ENCODE measurements at places on chromosomes 11 and 22.
A peak's percentile ranks its signal among the peaks of the same experiment; 100 is the strongest.

- no peak for DNase-seq
Measured at GRCh38 chr11:58807343-58807742, 37.2 kb downstream of the GLYATL2 start.

- DNase-seq = no peak
Measured at GRCh38 chr11:9868641-9869040, 204.8 kb downstream of the SWAP70 start.

DNA sequence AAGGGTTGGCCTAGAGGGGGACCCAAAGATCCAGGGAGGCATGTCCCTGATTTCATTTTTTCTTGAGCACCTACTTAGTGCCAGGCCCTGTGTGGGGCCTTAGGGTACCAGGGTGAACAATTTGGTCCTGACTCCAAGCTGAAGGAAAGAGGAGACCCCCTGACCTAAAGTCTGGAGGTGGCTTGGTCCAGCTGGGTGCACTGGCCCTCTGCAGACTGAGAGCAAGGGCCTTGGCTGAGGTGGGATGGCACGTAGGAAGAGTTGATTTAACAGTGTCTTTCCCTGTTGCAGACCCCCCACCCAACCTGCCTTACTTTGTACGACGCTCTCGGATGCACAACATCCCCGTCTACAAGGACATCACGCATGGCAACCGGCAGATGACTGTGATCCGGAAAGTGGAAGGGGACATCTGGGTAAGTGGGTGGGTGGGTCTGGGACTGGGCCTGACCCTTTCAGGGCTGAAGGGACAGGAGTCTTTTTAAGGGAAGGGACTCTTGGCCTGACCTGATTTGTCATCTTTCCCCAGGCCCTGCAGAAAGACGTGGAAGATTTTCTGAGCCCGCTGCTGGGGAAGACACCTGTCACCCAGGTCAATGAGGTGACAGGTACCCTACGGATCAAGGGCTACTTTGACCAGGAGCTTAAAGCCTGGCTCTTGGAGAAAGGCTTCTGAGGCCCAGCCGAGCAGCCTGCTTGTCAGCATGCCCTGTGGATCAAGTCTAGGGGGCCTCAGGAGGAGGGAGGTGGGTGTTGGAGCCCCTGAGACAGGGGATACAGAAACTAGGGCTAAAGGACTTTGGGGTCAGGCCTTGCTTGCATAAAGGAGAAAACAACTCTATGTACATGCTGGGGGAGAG is 3.3 kb downstream of the MRPL49 start:
- no peak for DNase-seq

DNA sequence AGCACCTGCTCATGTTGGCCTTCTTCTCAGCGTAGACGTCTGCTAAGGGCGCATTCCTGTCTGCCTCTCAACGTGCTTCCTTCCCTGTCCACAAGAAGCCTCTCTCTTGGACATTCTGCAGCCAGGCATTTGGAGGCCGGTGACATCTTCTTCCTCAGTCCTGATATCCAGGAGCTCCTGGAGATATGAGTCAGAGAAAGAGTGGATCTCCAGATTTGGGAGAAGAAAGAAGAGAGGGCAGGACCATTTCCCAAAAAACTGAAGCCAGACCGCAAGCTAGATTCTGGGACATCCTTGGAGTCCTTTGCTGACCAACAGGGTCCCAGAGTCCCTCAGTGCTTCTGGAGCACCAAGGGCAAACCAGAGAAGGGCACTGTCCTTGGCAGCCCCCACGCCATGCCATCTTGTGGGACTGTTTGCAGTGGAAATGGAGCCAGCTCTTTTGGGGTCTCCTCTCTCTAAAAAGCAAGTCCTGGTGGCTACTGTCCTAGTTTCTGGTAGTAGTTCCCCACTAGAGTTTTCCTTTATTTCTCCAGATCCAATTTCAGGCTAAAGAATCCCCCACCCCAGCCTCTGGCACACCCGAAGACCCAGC is 36.1 kb upstream of the SYT13 start:
- DNase-seq = no peak

GRCh38 chr11:39432929-39433328 is 2026.5 kb downstream of the LRRC4C start:
- no peak for DNase-seq

DNA sequence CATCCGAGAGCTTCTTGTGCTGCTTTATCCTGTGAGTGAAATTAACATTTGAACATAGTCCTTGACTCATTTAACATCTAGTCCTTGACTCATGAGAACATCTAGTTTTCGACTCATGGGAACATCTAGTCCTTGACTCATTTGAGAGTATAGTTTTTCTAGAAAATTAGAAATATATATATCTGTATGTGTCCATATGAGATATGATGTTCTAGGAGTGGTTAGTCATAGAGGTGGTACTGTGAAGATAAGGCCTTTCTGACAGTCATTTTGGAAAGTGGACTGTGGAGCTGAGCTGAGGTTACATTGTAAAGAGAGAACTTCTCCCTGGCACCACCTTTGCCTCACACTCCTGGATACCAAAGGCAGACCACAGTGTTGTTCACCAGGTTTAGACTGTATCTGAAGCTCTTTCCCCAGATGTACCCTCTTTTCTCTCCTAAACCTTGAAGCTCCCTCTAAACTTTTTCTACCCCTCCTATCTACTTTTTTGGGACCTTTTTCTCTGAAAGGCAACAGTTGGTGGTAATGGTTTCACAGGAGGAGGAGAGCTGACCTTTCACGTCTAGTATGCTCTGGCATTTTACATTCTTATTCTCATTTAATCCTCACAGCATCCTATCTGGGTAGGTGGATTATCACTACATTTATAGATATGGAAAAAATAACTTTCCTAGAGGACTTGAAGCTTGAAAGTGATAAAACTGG is 67.2 kb downstream of the PPP2R1B start:
- no peak for DNase-seq

- DNase-seq = peak; percentile 26
Measured at GRCh38 chr11:134360050-134360835, 28.5 kb downstream of the GLB1L2 start.

- DNase-seq = no peak
Measured at GRCh38 chr11:31761636-31762035, 49.5 kb downstream of the PAX6 start.

- DNase-seq = no peak
Measured at GRCh38 chr11:58787903-58788302, 56.2 kb upstream of the GLYAT start.

DNA sequence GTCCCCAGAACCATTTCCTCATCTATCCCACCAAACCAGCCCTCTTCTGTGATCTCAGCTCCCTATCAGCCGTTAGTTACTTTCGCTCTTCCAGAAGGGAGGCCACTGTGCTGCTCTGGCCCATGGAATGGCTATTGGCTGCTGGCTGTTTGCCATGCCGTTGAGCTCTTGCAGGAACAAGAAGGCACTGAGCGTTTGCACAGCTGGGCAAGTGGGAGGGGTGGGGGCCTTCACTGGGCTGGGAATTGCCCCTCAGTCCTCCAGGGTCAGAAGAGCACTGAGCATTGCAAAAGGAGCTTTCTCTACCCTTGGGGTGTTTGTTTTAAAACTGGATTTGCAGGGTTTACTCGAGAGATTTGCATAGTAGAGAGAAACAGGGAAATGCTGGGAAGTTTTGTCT is 129.0 kb upstream of the PARVA start:
- no peak for DNase-seq

Data from HFF-Myc (cell line).